ENCODE measurements at places on chromosomes 3 and 15. TPM values are rescaled to one million over a fixed set of nuclear protein-coding genes. Genes with fewer than 3 reads are reported as not detected.

Gene TMCO5A
- not detected for total RNA-seq

Gene KLHDC8B
- 17.7 TPM for total RNA-seq

Gene KNG1
- not detected for total RNA-seq

Gene CCR5
- not detected for total RNA-seq

Gene ALDH1L1
- 2.9 TPM for total RNA-seq

Gene DUOX2
- not detected for total RNA-seq

Gene DAZL
- total RNA-seq, result not detected

Gene MOBP
- total RNA-seq, result not detected

Gene DISP2
- 0.35 TPM for total RNA-seq

Gene P2RY1
- total RNA-seq, result 0.18 TPM

Gene SAXO2
- total RNA-seq, result 0.71 TPM

Gene SAMD7
- not detected for total RNA-seq

Gene AMOTL2
- total RNA-seq, result 105 TPM

Gene CCR2
- not detected for total RNA-seq

Gene CHRNA3
- total RNA-seq, result not detected

Gene CAND2
- 8.9 TPM for total RNA-seq

Gene MYO5C
- total RNA-seq, result not detected

Gene C3orf22
- not detected for total RNA-seq

Gene TRH
- total RNA-seq, result 0.18 TPM
